ENCODE measurements at places on chromosomes 2 and 18.

- DNase-seq = no peak
These were observed 3.5 kb upstream of the FAM124B start for GRCh38 chr2:224405412-224405811.

DNA sequence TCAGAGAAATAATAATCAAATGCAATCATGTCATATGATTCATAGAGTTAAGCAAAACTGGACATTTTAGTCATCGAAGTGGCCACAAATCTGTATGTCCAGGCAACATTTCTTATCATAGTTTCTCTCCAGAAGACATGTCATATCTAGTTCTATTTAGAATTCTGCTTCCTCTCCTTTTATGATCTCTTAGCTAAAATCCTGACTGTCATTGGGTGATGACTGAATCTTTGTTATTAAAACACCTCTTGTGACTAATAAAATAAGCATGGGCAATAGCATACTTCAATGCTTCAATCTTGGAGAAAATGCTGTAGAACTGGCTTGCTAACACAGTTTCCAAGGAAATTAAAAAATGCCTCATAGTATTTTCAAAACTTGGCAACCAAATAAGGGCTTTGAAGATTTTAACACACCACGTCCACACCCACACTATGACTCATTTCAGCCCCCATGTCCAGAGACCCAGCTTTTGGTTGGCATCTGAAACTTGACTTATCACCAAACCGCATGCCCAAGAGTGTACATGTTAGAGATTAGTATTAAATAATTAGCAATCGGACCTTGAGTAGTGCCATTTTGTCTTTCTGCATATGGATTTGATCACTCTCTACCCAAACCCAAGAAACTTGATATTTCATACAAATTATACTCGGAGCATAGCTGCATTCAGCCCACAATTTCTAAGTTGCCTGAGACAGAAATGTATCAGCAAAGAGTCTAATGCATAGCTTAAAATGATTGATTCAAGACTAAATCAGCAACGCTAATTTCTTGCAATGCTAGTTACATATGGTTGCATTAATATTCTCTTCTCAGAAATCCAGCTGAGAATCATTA is 106.5 kb upstream of the ETAA1 start:
- DNase-seq = no peak

DNA sequence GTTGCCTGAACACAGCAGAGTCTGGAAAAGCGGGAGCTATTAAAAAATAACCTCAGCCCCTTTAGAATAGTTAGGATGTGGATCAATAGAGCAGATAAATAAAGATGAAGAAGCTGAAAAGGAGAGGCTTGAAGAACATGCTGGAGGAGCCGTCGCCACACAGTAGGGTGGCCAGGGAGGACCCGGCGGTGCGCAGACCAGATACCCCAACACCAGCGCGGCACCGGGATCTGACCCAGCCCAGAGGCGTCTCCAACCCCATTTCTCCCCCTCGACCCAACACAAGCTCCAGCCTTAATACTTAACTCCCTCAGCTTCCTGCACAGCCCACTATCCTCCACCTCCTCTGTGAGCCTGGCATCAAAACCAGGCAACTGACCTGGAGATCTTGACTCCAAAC is 16.0 kb downstream of the CYB5A start:
- no peak for DNase-seq

DNA sequence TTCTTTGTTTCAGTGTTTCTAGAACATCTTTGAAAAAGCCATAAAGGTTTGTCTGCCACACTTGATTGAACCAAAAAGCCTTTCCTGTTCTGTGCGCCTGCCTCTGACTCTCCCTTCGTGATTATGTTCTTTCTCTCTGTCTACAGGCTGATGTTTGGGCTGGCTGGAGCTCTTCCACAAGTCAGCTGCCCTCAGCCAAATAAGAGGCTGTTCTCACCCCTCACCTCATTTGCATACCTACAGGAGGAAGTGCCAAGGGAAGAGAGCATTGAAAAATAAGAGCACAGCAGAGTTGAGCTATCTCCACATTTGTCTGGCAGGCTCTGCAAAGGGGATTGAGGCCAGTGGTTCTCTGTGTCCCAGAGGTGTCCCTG is 15.8 kb downstream of the INPP5D start:
- no peak for DNase-seq

- DNase-seq = no peak
These were observed 862.5 kb upstream of the ID2 start for GRCh38 chr2:7819316-7819715.

DNA sequence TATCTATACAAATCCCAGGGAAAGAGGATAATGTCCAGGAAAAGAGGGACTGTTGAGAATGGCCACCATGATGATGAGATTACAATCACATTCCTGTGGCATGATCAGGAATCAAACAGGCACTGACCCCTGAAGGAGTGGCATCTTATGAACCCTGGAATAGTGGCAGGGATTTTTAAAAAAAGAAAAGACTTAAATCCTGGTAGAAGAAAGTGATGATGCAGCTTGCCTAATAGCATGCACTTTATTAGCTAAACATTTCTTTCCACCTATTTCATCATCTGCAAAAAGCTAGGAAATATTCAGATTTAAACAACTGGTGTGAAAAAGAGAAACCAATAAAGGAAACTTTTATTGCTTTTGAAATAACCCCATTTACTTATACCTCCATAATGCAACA is 87.2 kb upstream of the FSHR start:
- no peak for DNase-seq

DNA sequence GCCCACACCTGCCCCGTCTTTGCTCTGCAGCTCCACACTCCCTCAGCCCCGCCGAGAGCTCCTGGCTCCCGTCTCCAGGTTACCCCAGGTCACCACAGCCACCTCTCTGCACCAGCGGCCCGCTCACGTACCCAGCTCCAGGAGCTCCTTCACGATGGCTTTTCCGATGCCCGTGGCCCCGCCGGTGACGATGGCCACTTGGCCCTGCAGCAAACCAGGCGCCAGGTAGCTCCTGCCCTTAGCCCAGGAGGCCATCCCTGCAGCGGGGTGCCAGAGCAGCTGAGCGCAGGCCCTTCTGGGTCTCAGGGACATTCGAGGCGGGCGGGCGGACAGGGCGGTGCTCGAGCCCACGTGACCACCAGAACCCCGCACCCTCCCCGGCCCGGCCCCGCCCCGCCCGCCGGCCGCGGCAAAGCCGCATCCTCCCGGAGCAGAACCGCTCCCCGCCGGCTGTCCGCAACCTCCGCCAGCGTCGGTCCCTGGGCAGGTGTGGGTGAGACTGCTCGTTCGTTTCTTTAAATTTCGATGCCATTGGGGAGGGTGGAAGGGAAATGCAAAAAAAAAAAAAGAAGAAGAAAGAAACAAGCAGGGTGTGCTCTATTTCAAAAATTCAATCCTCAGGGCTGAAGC is at the start of the genes PECR and TMEM169:
Gene PECR (minus strand): TSS at position 323 of the 630 bp plus-strand sequence. CDS start 68 bp downstream, at position 255.
Gene TMEM169 (plus strand): TSS at position 433 of the 630 bp plus-strand sequence. CDS start 14,045 bp downstream, outside the sequence.
- DNase-seq = peak; percentile 63

DNA sequence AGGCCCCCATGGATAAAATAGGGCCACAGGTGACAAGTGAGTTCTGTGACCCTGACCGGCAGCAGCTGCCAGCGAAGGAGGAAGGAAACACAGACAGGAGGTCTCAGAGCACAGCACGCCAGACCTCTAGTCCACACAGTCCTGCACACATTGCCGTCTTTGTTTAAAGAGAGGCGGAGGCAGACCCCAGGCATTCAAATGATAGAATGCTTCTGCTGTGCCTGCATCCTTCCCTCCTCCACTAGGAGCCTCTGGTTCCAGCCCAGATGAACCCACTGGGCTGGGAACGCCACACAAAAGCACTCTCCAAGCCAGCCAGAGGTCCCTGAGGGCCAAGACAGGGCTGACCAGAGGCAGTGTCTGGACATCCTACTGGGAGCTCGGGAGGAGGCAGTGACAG is 118.7 kb downstream of the KLHL29 start:
- DNase-seq = no peak

- no peak for DNase-seq
These were observed 31.2 kb downstream of the EIF4E2 start for GRCh38 chr2:232581725-232582124.

- DNase-seq = no peak
These were observed 29.5 kb downstream of the RASGRP3 start for GRCh38 chr2:33505966-33506365.

GRCh38 chr2:2762166-2762908 is 431.3 kb upstream of the MYT1L start:
- DNase-seq = no peak

DNA sequence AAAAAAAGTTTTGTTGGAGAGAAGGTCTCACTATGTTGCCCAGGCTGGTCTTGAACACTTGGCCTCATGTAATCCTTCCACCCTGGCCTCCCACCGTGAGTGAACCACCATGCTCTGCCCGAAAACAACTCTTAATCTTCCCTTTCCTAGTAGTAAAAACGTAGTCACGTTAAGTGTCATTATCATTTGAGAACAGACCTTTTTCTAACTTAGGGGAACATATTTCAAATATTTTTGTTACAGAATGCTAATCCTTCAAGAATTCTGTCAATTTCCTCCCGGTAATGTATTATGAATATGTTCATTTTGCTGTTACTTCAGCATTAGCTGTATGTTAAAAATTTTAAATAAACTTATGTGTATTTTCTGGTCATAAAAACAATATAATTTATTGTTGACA is 49.7 kb downstream of the MTA3 start:
- no peak for DNase-seq

DNA sequence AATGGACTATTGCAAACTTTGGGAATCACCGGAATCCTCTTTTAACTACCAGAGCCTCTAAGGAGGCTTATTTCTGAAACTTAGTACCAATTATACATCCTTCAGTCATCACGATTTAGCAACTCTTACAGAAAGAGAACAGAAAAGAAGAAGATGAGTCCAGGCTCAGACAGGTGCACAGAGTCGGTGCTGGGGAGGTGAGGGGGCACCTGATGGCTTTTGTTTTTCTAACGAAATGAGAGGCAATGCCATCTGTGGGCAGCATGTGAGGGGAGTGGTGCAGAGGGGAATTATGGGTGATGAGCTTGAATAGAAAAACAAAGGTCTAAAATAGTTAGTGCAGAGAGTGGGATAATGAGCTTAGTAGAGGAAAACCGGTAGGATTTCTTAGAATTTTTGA is 522.6 kb downstream of the CMPK2 start:
- no peak for DNase-seq

- no peak for DNase-seq
These were observed 99.2 kb upstream of the VRK2 start for GRCh38 chr2:57947398-57947797.

- DNase-seq = no peak
These were observed 14.1 kb downstream of the DYNC2LI1 start for GRCh38 chr2:43787895-43788294.

GRCh38 chr2:235463893-235464292 is 29.9 kb upstream of the AGAP1 start:
- DNase-seq = no peak

DNA sequence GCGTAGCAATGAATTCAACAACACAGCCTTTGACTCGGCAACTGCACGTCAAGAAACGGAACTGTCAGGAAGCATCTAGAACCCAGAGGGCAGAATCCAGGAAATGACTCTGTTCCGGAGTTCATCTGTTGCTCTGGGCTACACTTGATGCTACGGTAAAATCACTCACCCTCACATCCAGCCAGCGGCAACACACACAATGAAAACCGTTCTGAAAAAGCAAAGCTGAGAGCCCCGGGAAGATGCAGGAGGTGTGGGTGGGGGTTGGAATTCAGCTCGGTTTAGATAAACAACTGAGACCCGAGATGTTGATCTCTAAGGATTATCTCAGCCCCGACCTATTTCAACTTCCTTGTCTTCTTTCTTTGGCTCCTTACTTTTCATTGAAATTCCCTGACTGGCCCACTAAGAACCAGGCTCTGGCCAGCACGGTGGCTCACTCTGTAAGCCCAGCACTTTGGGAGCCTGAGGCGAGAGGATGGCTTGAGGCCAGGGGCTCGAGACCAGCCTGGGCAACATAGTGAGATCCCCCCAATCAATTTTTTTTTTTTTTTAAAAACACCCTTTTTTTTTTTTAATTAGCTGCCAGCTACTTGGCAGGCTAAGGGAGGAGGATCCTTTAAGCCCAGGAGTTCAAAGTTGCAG is 13.3 kb upstream of the RAB17 start:
- DNase-seq = peak; percentile 31

DNA sequence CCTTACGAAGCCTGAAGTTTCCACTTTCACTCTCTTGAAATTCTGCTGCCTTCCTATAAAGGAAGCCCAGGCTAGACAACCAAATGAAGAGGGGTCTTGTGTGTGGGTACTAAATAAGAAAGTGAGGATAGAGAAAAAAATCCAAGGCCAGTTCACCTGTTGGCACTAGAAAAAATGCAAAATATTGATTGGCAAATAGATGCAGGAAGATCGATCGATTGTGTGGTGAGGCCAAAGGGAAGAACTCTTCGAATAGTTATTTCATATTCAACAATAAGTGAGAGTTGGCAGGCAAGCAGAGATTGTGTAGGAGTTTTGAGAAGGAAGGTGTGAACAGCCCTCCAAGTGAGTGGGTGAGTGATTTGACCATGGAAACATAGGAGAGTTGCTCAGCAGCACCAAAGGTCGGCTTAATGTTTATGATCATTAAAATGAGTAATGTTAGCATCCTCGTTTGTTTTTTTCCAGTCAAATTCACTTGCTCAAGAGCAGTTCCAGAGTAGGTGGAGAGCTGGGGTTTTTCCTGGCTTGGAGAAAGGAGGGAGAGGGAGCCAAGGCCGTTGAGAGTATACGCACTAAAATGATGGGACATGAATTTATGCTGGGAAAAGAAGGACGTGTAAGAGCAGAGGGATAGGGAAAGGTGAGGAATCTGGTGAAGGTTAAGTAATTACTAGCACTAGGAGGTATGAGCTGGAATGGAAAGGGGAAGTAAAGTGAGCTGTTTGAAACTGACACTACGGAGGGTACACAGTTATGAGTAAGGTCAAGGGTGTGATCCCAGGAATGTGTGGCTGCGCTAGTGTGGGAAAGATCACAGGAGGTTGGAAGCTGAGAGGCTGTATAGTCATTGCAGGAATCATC is 1.1 kb upstream of the NAPG start:
- no peak for DNase-seq

DNA sequence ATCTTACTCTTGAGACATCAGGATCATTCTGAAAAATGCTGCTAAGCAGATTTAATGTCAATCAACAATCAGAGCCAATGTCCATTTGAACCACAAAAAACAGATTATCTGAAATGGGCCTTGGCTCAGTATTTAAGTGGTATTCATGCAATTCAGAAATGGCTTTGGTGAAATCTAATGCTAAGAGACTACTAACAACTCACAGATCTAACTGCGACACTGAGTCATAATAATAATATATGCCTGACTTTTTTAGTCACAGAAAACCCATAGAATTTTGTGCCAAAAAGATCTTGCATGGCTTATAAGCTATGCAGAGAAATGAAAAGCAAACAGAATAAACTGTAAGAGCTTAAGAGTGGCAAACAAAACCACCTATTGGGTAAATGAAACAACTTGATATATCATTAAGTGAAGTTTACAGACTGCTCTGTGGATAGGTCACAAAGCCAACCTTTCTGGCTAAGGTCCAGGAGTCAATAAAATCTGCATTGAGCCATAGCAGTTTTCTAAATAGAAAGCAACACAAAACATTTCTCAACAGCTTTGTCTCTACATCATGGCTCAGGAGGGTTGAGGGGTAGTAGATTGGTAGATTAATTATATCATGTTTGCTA is 234.3 kb downstream of the LRATD1 start:
- no peak for DNase-seq

DNA sequence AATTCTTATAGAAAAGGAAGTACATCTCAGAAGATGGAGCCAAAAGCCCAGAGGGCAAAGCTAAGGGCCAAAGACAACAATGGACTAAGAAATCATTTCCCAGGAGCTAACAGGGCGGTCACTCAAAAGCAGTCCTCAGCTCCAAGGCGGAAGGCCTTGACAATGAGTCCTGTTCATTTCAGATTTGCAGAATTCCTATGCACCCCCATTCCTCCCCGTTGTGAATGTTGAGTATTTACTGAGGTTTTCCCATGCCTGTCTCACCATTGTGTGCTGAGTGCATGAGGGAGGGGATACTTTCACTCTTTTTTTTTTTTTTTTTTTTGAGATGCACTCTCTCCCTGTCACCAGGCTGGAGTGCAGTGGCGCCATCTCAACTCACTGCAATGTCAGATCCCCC is 18.8 kb upstream of the DTNB start:
- DNase-seq = no peak

All from activated T-cell treated with anti-CD3 and anti-CD28 coated beads for 1 hour (primary cell).